ENCODE measurements at places on chromosomes 6 and 20. TPM values are rescaled to one million over a fixed set of nuclear protein-coding genes. Genes with fewer than 3 reads are reported as not detected.

DNA sequence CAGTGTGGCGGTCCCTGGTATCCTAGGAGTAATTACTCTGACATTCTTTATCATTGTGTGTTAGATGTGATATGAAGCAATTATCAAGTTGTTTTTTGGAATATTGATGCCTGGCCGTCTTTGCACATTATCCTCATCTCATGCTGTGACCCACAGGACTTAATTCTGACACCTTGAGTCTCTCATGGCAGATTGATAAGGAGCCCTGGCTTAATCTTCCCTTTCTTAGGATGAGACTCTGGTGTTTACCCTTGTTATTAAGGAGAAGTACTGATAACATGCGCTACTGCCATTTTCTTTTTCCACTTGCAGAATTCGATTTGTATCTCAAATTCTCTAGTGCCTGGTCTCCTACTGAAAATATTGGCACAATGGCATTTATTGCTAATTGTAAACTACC lies 980.2 kb downstream of the KIF16B start:
- no peak overlapping the region for H3K27ac ChIP-seq
- no peak for DNase-seq
- H3K4me3 ChIP-seq, result no peak overlapping the region
- H3K27me3 ChIP-seq, result no peaks in the 10 kb centered on the region

- no peaks in the 10 kb centered on the region for H3K27me3 ChIP-seq
- no peak overlapping the region for H3K27ac ChIP-seq
- peaks cover 3% of the 10 kb centered on the region for H3K4me1 ChIP-seq
- no peaks in the 10 kb centered on the region for H3K36me3 ChIP-seq
Measured at GRCh38 chr6:147108259-147108910, 95.8 kb upstream of the STXBP5 start.

GRCh38 chr6:148055419-148055818 lies 287.2 kb upstream of the SASH1 start:
- H3K27me3 ChIP-seq, result no peaks in the 10 kb centered on the region
- DNase-seq, result no peak
- H3K36me3 ChIP-seq, result peaks cover 13% of the 10 kb centered on the region
- no peaks in the 10 kb centered on the region for H3K4me1 ChIP-seq
- no peak overlapping the region for H3K27ac ChIP-seq

GRCh38 chr6:128069188-128069587 lies 168.3 kb upstream of the THEMIS start:
- no peaks in the 10 kb centered on the region for H3K27me3 ChIP-seq
- no peak overlapping the region for H3K27ac ChIP-seq
- H3K4me3 ChIP-seq, result no peak overlapping the region
- peaks cover 15% of the 10 kb centered on the region for H3K36me3 ChIP-seq
- H3K4me1 ChIP-seq, result peaks cover 4% of the 10 kb centered on the region

- H3K27ac ChIP-seq, result peak overlapping the region; percentile 75
- peaks cover 9% of the 10 kb centered on the region for H3K36me3 ChIP-seq
- H3K4me1 ChIP-seq, result peaks cover 12% of the 10 kb centered on the region
Measured at GRCh38 chr6:5054245-5054873, 30.8 kb upstream of the PPP1R3G start.

- no peak for DNase-seq
- H3K4me1 ChIP-seq, result peaks cover 39% of the 10 kb centered on the region
- H3K4me3 ChIP-seq, result peak overlapping the region; percentile 6
- no peaks in the 10 kb centered on the region for H3K27me3 ChIP-seq
- H3K27ac ChIP-seq, result peak overlapping the region; percentile 10
- H3K36me3 ChIP-seq, result peaks cover 5% of the 10 kb centered on the region
Measured at GRCh38 chr6:129498950-129499842, 210.8 kb downstream of the ARHGAP18 start.

DNA sequence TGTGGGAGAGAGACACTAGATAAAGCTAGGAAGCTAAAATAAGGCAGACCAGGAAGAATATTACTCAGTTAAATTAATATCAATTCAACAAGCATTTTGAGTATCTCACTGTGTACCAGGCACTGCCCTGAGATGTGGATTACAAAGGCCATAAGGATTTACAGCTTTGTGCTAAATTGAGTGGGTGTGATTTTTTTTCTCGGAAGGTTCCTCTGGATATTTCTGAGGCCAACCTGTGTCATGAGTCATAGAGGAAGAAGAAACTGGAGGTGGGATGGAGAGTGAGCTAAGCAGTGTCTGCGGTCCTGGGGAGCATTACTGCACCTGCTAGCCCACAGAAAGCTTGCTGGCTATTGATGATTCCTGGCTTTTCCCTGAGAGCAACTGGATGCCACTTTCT lies 135.2 kb downstream of the RFPL4B start:
- no peak for DNase-seq
- H3K36me3 ChIP-seq, result no peaks in the 10 kb centered on the region
- H3K27ac ChIP-seq, result no peak overlapping the region

DNA sequence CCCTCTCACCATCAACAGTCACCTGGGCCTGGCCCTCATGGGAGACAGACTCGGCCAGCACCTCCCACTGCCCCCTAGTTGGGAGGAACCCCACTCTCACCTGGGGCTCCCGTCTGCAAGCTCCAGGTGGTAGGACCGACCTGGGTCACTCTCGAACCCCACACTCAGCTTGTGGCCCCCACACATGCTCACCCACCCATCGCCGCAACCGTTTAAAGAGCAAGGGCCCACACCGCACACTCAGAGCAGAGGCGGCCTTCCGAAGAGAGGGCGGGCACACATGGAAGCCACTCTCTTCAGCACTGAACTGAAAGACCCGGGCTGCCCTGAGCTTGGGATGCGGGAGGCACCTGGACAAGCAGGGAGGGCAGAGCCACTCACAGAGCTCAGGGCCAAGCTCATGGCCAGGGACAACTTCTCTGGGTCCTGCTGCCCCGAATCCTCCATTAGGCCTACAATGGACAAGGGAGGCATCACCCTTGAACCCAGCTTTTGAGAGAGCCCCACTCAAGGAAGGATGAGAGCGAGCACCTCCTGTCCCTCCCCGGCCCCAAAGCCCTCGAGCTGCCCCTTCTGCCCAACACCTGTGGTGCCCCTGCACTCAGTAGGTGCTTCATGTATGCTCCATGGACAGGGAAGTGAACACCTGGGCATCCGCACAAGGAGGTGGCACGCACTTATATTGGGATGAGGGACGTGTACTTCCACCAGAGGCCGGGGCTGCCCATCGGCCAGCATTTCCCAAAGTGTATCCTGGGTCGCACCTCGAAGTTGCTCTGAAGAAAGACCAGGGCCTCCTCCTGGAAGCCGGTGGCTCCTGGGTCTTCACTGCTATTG lies 50.4 kb downstream of the YTHDF1 start:
- H3K4me1 ChIP-seq, result no peaks in the 10 kb centered on the region
- no peak overlapping the region for H3K4me3 ChIP-seq
- no peak overlapping the region for H3K27ac ChIP-seq
- no peak for DNase-seq

GRCh38 chr6:135346747-135347146 lies 150.8 kb downstream of the AHI1 start:
- H3K4me1 ChIP-seq, result peaks cover 5% of the 10 kb centered on the region
- peaks cover 10% of the 10 kb centered on the region for H3K36me3 ChIP-seq
- DNase-seq, result no peak
- no peak overlapping the region for H3K4me3 ChIP-seq
- no peaks in the 10 kb centered on the region for H3K27me3 ChIP-seq
- no peak overlapping the region for H3K27ac ChIP-seq

GRCh38 chr6:155455766-155456165 lies at the start of gene NOX3:
Gene NOX3, minus strand, starts transcription at chr6:155455839. Its CDS starts 39 bp downstream, at chr6:155455800.
- H3K36me3 ChIP-seq, result no peaks in the 10 kb centered on the region
- no peak for DNase-seq
- H3K27ac ChIP-seq, result no peak within 1 kb of the TSS
- no peaks in the 10 kb centered on the region for H3K4me1 ChIP-seq
- no peak within 1 kb of the TSS for H3K4me3 ChIP-seq

GRCh38 chr6:89489078-89489477 lies 56.1 kb downstream of the ANKRD6 start:
- H3K4me1 ChIP-seq, result peaks cover 21% of the 10 kb centered on the region
- H3K27me3 ChIP-seq, result no peaks in the 10 kb centered on the region
- DNase-seq, result no peak

- peaks cover 2% of the 10 kb centered on the region for H3K36me3 ChIP-seq
- no peak overlapping the region for H3K4me3 ChIP-seq
Measured at GRCh38 chr6:118882314-118882905, 11.5 kb upstream of the ASF1A start.

- peaks cover 86% of the 10 kb centered on the region for H3K27me3 ChIP-seq
- no peaks in the 10 kb centered on the region for H3K36me3 ChIP-seq
- H3K4me1 ChIP-seq, result peaks cover 18% of the 10 kb centered on the region
- H3K4me3 ChIP-seq, result peak overlapping the region; percentile 80
Measured at GRCh38 chr6:149942461-149942829, 631 bp downstream of the ULBP2 start.

Gene ECT2L
- total RNA-seq, result 0.40 TPM

Gene NFKBIE
- total RNA-seq, result 9.2 TPM

Gene OPRL1
- 2.2 TPM for total RNA-seq

Gene NKX2-2
- total RNA-seq, result not detected

Gene KHDC1L
- 0.56 TPM for total RNA-seq

Gene SGK2
- 9.9 TPM for total RNA-seq

Gene HSD17B8
- 15.0 TPM for total RNA-seq

Gene CTCFL
- 0.33 TPM for total RNA-seq

Gene MACROD2
- total RNA-seq, result 10.0 TPM

Gene RHAG
- not detected for total RNA-seq

Gene HLA-DOA
- 5.8 TPM for total RNA-seq

Gene COL11A2
- 14.2 TPM for total RNA-seq

Gene EPB41L1
- total RNA-seq, result 42.8 TPM

Gene VWA7
- total RNA-seq, result 1.6 TPM

Gene ACTL10
- 0.66 TPM for total RNA-seq

Measured in mesothelial cell of epicardium (in vitro differentiated cells).